ENCODE measurements at places on chromosomes 3 and 15.

DNA sequence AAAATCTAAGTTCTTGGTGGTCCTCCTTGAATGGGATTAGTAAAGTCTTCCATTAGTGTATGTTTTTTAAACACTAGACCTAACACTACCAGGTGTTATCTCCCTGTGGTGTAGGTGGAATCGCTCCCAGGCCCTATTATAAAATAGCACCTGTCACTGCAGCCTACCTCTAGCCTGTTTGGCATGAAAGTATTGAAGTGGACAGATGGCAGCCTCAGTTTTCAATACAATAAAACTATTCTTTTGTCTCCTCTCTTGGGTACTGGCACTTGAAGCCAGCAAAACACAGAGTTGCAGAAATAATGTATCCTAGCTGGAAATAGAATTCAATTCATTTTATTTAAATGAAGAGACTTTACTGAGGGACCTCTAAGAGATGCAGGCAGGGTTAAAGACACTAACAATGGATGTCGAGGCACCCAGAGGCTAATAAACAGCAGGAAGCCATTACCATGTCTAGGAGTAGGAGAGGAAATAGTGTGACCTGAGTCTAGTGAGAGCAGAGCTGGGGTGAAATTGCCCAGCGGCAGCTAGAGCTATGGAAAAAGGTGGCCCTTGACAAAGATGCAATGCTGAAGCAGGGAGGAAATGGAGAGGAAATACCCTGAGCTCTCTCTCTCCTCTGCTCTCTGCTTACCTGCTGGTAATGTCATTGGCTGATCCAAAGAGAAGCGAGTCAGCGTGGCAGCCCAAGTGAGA, 49.1 kb upstream of the TMEM158 start:
- DNase-seq = no peak

GRCh38 chr3:125591116-125591760, 4.1 kb downstream of the OSBPL11 start:
- no peak for DNase-seq

- DNase-seq = no peak
These were observed 134.3 kb upstream of the GADL1 start for GRCh38 chr3:31028766-31029165.

GRCh38 chr15:95644100-95644875, 686.2 kb upstream of the NR2F2 start:
- DNase-seq = no peak

- DNase-seq = no peak
These were observed 57.8 kb upstream of the TBC1D5 start for GRCh38 chr3:17800232-17800631.

- DNase-seq = no peak
These were observed 240.2 kb upstream of the ZNF717 start for GRCh38 chr3:76025561-76025960.

- DNase-seq = peak; percentile 30
These were observed 50.8 kb downstream of the LYSMD4 start for GRCh38 chr15:99682455-99682854.

- DNase-seq = no peak
These were observed 47.3 kb upstream of the LRRC58 start for GRCh38 chr3:120396469-120396868.

- DNase-seq = peak; percentile 38
These were observed 34.8 kb upstream of the GSK3B start for GRCh38 chr3:120129051-120129450.

GRCh38 chr15:87816811-87817210, 439.7 kb downstream of the NTRK3 start:
- DNase-seq = no peak

DNA sequence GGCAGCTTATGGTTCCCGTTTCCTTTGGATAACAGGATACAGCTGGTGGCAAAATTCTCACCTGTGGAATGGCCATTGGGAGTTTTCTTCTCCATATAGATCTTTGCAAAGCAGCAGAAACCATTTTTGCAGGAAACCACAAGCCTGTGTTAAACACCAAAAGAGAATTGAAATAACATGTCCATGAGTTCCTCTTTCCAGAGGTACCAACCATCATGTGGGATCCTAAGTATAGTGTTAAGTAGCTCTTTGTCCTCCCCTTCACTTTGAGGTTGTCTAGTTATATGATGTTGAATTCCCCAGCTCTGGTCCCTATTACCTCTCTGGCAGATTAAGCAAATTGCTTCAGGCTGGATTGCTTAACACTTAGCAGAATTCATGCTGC, 94.9 kb downstream of the AKAP13 start:
- no peak for DNase-seq

- no peak for DNase-seq
These were observed 10.8 kb downstream of the ASB14 start for GRCh38 chr3:57281715-57282114.

- no peak for DNase-seq
These were observed 2.8 kb downstream of the MB21D2 start for GRCh38 chr3:192914848-192915247.
